Right atrium auricular region (tissue), 2 donors: ENCODE measurements at places on chromosomes 2 and 18.

GRCh38 chr2:60515721-60516226 is 37.7 kb downstream of the BCL11A start:
- peak; percentile 58 for DNase-seq

- no peak for DNase-seq
Measured at GRCh38 chr2:11368059-11368572, 23.7 kb upstream of the ROCK2 start.

DNA sequence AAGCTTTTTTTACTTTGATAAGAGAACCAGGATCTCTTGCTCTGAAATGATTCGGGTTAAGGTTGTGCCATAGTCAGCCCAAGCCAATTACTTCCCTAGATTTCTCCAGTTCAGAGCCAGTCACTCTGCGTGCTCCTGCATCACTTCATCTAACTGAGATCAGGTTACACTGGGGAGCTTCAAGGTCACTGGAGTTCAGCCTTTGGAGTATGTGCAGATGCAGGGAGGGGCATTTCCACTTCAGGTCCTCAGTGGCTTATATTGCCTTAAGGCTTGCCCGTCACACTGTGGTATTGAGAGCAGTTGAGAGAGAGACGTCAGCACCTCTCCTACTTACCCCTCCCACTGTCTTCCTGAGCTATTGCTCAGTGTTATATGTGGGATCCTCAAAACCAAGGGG is 317.8 kb downstream of the EPHA4 start:
- no peak for DNase-seq

DNA sequence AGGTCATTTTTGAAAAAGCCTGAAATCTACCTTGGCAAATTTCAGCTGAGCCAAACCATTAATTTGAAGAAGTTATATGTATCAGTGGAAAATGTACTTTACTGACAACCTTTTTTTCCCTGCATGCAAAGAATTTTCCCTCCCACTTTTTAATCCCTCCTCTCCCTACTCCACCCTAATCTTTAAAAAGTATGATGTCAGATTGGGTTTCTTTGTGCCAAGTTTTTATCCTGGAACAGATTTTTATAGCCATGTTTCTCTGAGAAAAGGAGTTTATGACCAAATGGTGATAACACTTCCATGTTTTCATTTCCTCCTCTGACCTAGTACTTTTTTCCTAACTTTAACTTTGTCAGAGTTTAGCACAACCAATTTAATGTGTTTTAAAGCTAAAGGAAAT is 250.3 kb upstream of the FOSL2 start:
- no peak for DNase-seq

GRCh38 chr2:126655500-126656430 is at the start of gene GYPC:
TSS of gene GYPC (plus strand) at chr2:126656158. CDS start at chr2:126656264, 106 bp downstream.
- peak; percentile 91 for DNase-seq

- no peak for DNase-seq
Measured at GRCh38 chr2:309148-309953, 21.5 kb upstream of the ALKAL2 start.

DNA sequence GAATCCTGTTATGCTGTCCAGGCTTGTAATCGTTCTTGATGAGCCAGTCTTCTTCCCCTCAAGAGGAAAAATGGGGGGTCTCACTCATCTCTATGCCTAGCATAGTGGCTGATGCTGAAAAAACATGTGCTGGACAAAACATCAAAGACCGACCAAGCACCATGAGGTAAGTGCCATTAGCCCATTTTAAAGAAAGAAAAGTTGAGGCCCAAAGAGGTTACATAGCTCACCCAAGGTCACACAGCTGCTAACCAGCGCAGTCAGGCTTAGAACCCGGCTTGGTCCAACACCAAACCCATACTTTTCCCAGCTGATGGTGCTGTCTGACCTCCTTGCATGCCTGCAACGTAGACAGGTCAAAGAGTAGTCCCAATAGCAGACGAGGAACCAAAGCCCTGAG is 156.4 kb downstream of the INHBB start:
- no peak for DNase-seq

GRCh38 chr18:62446511-62446910 is 76.3 kb upstream of the ZCCHC2 start:
- no peak for DNase-seq

GRCh38 chr2:86790134-86790675 is 508 bp downstream of the CD8A start:
- no peak for DNase-seq

GRCh38 chr18:31429623-31430022 is 17.9 kb upstream of the DSG3 start:
- no peak for DNase-seq

DNA sequence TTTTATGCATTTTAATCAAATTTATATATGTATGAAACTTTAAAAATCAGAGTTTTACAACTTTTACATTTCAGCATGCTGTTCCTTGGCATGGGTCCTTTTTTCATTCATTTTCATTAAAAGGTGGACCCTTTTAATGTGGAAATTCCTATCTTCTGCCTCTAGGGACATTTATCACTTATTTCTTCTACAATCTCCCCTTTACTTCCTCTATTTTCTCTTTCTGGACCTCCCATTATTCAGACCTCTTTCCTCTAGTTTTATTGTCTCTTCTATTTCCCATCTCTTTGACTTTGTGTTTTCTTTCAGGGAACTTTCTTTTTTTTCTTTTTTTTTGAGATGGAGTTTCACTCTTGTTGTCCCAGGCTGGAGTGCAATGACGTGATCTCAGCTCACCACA is 5.7 kb downstream of the PROC start:
- DNase-seq = no peak

DNA sequence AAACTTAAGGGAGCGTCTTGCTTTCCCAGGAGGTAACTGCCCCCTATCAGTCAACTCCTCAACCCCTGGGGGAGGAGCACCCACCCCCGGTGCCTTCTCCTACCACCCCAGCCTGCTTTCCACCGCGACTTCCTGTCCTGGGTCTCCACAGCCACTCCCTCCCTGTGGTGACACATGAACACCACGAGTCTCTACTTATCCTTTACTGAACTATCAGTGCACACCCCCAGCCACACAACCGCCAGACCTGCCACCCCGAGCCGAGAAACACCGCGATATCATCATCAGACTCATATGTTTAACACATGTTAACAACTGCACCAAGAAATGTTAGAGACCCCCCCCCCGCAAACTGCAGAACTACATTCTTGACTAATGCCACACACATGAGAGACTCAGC is 43.3 kb downstream of the LONRF2 start:
- peak; percentile 42 for DNase-seq

- no peak for DNase-seq
Measured at GRCh38 chr2:189880429-189880828, 96.2 kb downstream of the PMS1 start.

GRCh38 chr2:159971365-159972152 is 90.9 kb downstream of the PLA2R1 start:
- DNase-seq = no peak

- no peak for DNase-seq
Measured at GRCh38 chr2:58971511-58972360, 730.6 kb upstream of the FANCL start.

DNA sequence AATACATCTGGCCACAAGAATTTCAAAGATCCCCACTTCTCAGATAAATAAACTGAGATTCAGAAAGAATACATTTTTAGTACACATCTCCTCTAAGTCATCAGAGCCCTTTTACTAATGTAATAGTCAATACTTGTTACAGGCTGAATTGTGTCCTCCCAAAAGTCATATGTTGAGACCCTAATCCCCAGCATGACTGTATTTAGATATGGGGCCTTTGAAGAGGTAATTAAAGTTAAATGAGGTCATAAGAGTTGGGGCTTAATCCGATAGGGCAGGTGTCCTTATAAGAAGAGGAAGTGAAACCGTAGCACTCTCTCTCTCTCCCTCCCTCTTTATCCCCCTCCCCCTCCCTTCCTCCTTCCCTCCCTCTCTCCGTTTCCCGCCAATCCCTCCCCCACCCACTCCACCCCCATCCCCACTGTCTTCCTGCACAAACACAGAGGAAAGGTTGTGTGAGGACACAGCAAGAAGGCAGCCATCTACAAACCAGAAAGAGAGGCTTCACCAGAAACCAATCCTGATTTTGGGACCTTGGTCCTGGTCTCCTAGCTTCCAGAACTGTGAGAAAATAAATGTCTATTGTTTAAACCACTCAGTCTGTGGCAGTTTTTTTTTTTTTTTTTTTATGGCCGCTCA is 66.6 kb upstream of the ZNF397 start:
- no peak for DNase-seq

- DNase-seq = no peak
Measured at GRCh38 chr2:60960706-60961105, 56.8 kb upstream of the PEX13 start.

- DNase-seq = no peak
Measured at GRCh38 chr2:178394859-178395258, 56.1 kb downstream of the PRKRA start.

- DNase-seq = no peak
Measured at GRCh38 chr2:106638043-106638442, 150.9 kb downstream of the CD8B2 start.

GRCh38 chr2:134227666-134228065 is 26.2 kb upstream of the MGAT5 start:
- no peak for DNase-seq

DNA sequence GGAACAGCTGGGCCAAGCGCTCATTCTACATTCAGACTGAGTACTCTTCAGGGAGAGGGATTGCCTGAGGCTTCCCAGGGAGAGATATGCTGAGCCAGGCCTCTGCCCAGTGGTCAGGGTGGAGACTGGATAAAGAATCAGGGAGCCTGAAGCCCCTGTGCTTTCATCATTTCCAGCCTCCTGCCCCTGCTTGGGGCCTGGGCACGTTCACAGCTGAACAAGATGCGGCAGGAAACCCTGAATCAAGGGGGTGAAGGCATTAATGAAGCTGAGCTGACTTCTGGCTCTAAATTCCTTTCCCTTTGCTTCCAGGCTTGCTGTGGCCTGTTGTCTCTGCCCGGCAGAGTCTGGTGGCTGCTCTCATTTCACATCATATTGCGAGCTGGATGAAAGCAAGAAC is 35.0 kb downstream of the RPL37A start:
- no peak for DNase-seq

DNA sequence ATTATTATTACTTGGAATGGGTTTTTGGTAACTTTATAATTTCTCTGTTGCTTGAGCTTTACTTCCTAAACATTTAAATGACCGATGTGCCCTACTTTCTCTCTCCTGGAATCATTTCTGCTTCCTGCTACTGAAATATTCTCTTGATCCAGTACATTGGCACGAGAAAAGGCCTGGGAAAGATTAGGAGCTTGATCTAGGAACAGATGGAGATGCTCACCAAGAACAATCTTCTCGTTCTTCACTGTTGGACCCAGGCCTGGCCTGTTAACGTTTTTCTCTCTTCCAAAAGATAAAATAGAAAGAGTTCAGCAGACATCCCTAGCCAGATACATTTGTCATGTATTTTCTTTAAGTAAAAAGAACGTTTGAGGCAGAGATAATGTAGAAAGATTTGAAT is 1356.8 kb upstream of the CRIM1 start:
- DNase-seq = no peak

- no peak for DNase-seq
Measured at GRCh38 chr2:96625571-96626552, 12.2 kb downstream of the KANSL3 start.

- DNase-seq = no peak
Measured at GRCh38 chr2:239066597-239066996, 218.7 kb downstream of the TWIST2 start.

GRCh38 chr2:195795879-195796278 is 138.9 kb downstream of the SLC39A10 start:
- DNase-seq = no peak
